ENCODE measurements at places on chromosomes 3 and 15.

GRCh38 chr3:14144423-14145075 is 19.7 kb downstream of the TMEM43 start:
- peak; percentile 52 for DNase-seq

- DNase-seq: no peak
These were observed 202.1 kb downstream of the TP63 start for GRCh38 chr3:189833266-189833665.

- no peak for DNase-seq
These were observed 90.4 kb downstream of the XXYLT1 start for GRCh38 chr3:195180490-195181112.

GRCh38 chr3:191922570-191922969 is 461.6 kb downstream of the PYDC2 start:
- no peak for DNase-seq

GRCh38 chr3:38165722-38166387 is 518 bp downstream of the OXSR1 start:
- no peak for DNase-seq

DNA sequence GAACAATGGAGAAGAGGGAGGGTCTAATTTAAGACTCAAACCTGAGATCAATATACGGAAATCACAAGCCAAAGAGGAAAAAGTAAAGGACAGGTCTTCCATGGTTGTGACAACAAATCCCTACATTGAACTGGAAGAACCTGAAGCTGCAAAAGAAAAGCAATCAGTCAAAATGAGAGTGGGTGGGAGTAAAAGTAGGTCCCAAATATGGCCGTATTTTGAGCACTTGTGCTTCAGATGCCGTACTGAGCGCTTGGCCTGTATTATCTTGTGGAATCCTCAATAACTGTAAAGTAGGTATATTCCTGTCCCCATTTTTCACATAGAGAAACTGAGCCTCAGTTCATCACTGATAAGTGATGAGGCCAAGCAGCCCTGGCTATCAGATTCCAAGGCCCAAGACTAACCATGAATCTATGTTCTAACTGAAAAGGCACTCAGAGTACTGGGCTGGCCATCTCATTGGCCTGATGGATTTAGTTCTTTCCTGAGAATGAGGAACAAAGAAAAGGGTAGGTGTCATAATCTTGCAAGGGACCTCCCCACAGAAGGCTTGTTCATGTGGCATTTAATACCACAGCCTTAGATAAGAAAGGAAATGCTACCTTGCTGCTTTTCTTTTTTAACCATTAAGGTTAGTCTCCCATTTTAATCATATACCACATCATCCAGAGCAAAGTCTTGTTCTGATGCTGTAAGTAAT is 52.5 kb downstream of the LRRN1 start:
- DNase-seq: no peak

DNA sequence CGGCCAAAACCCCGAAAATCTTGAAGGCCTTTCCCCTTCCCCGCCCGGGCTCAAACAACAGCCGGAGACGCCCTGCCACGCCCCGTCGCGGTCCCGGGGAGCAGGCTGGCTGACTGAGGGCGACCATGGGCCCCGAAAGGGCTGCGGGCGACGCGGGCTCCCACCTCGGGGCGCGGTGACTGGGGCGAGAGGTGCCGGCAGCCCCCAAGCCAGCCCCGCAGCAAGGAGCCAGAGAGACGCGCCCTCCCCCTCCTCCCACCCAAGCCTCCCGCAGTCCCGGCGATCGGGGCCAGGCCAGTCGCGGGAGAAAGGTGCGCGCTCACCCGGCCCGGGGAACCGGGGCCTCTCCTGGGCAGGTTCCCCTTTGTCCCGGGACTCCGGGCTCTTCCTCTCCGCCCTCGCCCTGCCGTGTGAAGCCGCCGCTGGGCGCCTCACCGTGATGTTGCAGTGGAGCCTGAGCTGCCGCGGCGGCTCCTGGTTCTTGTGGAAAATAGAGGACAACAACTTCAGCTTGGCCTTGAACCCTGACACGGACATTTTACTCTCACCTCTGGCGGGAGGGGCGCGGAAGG is 30.6 kb upstream of the ZSCAN2 start:
- peak; percentile 48 for DNase-seq

DNA sequence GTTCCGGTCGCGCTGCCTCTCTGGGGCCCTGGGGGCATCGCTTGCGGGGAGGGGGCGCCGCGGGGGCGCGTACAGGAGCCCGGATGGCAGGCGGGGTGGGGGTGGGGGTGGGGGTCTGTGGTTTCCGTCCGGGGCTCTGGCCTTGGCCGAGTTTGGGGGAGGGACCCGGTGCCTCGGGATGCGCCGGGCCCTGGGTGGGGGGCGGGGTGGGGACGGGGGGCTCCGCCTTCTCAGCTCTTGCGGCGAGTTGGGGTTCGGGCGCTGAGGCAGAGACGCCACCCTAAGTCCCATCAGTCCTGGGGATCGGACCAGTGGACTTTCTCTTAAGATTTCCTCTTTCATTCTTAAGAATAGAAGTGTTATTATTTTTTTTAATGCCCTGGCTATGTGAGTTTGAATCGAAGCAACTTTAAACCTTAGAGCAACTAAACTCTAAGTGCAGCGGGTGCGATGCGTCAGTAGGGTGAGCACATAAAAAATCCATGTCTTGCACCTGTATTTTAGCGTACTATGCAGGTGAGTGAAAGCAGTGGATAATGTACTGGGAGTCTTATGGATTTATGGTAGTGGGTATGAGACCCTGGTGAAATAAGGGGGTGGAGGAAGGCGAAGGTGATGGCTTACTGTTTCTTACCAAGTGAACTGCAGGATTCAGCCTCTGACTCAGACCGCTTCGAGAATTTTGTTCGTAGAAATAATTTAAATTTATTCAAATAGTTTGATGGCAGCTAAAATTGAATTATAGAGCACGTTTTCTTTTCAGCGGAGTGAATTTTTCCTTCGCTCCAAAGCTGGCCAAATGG is 762 bp downstream of the CTNNB1 start:
- DNase-seq: peak; percentile 7

DNA sequence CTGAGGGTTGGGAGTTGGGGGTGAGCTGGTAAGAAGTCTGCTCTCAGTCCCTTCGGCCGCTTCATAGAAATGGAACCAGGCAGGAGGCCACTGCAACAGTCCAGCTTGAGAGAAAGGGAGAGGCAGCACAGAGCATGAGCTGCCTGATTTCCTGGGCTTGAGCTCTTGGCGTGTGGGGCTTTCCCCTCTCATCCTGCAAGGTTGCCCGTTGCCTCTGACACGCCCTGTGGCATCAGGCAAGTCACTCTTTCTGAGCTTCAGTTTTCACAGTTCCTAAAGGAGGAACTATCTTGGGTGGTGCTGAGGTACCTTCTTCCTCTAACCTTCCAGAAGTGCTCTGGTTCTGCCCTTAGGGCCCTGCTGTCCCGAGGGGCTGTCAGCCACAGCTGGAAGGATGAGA is 4.9 kb downstream of the MESP2 start:
- DNase-seq: no peak

DNA sequence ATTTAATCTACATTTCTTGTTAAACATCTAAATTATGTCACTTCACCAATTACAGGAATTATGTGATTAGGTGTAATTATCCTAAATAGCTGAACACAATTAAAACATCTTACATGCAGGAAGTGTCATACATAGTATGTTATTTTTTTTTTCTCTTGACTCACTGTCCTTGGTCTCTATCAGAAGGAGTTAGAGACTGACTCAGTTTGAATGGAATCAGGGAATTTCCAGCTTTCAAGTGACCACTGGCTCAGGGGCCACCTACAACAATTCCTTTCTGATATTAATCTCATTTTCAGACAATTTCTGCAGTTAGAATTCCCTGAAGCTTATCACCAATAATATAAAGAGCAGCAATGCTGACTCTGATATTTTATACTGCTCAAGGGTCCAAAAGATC is 400.7 kb downstream of the ROBO1 start:
- no peak for DNase-seq

- DNase-seq: no peak
These were observed 53.0 kb downstream of the ARHGEF3 start for GRCh38 chr3:56748663-56749231.

- DNase-seq: no peak
These were observed 166.7 kb downstream of the STT3B start for GRCh38 chr3:31699309-31699953.

DNA sequence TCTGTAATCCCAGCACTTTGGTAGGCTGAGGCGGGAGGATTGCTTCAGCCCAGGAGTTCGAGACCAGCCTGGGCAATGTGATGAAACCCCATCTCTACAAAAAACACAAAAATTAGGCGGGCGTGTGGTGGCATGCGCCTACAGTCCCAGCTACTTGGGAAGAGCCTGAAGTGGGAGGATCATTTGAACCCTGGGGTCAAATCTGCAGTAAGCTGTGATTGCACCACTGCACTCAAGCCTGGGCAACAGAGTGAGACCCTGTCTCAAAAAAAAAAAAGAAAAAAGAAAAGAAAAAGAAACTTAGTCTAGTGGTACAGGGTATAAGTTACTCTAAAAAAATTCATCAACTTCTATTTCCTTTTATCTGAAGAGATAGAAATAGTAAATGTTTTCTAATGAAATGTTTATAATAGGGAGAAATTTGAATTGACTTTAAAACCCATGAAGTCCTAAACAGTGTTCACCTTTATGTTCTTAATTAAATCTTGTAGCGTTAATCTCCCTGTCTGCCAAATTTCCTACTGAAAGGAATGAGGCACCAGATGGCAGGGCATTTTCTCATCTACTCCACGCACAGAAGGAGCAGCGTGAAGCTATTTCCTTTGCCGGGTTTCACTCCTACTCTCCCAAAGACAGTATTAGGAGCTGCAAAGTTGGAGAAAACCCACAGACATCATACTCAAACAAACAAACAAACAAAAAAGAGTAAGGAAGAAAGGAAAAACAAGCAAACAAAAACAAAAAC is 1.9 kb downstream of the PCLAF start:
- no peak for DNase-seq

DNA sequence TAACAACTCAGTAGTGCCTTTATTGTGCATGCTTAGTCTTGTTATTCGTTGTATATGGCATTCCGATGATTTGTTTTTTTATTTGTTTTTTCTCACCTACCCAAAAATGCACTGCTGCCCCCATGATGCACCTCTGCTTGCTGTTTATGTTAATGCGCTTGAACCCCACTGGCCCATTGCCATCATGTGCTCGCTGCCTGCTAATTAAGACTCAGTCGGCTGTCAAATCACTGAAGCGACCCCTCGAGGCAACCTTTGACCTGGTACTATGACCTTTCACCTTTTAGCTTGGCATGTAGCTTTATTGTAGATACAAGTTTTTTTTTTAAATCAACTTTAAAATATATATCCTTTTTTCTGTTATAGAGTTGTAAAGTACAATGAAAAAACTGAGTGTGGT is 177.8 kb downstream of the MBNL1 start:
- no peak for DNase-seq

DNA sequence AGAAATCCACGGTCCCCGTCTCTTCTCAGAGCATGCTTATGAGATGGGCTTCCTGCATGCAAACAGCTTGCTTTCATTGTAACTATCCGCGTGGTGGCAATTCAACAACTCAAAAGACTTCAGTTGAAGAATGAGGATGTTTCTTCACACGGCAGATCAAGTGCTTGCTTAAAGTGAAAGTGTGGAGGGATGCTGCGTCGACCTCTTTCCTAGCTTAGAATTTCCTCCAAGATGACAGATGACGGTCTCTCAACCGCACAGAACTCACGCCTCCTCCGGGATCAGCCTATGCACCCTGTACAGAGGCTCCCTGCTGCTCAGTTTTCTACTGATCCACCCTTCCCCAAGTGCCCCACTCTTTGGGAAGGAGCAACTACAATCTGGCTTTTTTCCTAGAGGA is 47.8 kb downstream of the PCSK6 start:
- DNase-seq: no peak

GRCh38 chr3:50068134-50068533 is 20.6 kb upstream of the RBM5 start:
- no peak for DNase-seq

Measured in CD4-positive, alpha-beta T cell (primary cell).